ENCODE measurements at places on chromosomes 3 and 15.

- DNase-seq = no peak
These were observed 149.9 kb upstream of the STT3B start for GRCh38 chr3:31382856-31383255.

- no peak for DNase-seq
These were observed 399.1 kb upstream of the TBL1XR1 start for GRCh38 chr3:177596248-177596815.

- DNase-seq = no peak
These were observed 35.9 kb downstream of the OXNAD1 start for GRCh38 chr3:16300881-16301359.

DNA sequence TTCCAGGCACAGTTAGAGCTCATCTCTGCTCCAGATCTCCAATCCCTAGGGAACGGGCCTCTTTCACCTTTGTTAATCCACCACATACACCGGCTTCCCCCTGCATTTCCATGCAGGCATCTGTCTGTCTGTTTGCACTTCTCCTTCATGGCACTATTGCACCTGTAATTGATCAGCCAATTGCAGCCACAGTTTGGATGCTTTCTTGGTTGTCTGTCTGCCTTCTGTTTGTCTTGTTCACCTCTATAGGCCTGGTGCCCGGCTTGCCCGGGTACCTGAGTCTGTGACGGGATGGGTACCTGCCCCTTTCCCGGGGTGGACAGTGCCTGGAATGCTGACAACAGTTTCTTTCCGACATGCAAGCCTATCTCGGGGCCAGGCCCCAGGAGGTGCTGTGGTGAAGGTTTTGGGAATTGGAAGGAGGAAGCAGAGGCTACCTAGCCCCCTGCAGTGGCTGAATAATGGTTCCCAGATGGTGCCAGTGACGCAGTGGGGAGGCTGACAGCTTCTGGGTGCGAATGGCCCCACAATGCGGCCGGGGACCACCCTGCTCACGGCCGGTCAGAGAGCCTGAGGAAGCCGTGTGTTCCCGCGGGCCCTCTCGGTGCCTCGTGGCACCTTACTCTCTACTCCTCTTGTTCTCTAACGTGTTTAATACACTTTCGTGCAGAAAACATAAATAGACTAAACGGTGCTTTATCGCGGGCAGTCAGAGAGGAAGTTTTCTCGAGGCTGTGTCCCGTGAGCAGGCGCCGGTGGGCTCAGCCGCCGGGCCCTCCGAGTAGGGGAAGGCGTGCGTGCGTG is 31.3 kb upstream of the RAB6B start:
- no peak for DNase-seq

- no peak for DNase-seq
These were observed 271.0 kb downstream of the PDZRN3 start for GRCh38 chr3:73353649-73354217.

DNA sequence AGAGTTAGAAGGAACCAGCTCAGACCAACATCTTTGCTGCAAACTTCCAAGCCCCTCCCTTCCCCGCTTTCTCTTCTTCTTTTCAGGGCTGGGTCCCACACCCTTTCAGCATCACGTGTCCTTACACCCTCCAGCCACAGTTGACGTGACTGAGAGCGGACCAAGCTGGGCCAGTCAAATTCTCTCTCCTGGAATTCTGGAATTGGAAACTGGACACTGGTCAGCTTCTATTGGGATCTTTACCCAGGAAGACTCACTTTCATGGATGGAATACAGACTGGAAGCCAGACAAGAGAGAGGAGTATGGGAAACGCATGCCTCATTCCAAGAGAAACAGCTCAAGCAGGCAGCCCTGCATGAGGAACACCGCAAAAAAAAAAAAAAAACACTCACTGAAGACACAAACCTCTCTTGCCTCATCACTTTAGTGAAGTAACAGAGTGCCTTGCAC is 12.4 kb upstream of the TPM1 start:
- DNase-seq = no peak

GRCh38 chr15:22958487-22959280 is 21.5 kb downstream of the CYFIP1 start:
- DNase-seq = no peak

DNA sequence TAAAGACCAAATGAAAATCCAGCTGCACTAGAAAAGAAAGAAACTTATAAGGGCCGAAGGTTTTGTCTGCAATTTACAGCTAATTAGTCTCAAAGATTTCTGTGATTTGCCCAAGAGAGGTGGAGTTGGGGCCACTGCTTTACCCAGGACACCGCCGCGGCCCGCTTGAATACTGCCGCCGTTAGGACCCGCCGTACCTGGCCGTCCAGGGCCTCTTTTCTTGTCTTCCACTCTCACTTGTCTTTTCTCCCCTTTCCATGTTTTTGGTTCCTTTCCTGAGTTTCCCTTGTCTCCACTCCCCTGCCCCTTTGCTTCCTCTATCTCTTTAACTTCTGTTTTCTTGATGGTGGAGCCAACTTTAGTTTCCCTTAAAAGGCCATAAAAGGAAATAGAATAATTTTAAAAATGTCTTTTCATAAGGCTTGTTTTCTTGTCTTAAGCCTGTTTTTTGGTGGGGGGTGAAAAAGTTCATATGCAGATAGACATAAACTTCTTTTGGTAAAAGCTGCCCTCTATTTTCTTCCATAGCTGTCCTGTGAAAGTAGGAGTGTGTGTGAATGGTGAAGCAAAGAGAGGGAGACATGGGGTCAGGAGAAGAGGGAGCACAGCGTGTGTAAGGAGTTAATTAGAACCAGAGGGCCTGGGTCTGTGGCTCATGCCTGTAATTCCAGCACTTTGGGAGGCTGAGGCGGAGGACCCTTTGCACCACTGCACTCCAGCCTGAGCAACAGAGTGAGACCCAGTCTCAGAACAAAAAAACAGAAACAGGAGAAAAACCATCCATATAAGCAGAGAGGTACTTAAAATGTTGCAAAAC is 16.0 kb upstream of the CCNL1 start:
- no peak for DNase-seq

DNA sequence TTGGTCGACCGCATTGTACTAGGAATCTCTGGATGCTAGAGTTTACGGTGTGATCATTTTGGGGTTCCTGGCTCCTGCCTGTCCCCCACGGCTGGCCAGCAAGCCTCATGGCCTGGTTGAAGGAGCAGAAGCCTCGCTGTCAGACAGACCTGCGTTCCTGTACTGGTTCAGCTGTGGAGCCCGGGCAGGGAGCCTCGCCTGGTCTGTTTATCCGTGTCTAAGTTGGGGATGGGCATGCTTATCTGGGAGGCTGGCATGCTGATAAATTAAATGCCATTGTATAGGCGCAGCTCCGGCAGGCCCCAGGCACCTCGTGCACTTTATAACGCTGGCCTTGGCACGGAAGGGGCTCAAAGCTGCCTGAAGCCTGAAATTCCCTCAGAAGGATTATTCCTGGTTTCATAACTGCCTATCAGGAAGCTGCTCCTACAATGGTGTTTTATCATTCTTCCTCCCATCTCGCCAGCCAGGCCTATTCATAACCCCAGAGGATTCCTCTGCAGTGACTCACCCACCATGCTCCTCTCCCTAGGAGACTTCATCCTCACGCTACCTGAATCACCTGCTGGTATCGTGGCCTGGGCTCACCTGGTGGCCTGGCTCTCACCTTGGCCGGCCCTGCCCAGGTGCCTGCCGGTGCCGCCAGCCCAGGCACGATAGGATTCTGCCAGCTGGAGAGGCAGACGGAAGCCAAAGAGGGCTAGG is 110.9 kb downstream of the ASB7 start:
- no peak for DNase-seq

DNA sequence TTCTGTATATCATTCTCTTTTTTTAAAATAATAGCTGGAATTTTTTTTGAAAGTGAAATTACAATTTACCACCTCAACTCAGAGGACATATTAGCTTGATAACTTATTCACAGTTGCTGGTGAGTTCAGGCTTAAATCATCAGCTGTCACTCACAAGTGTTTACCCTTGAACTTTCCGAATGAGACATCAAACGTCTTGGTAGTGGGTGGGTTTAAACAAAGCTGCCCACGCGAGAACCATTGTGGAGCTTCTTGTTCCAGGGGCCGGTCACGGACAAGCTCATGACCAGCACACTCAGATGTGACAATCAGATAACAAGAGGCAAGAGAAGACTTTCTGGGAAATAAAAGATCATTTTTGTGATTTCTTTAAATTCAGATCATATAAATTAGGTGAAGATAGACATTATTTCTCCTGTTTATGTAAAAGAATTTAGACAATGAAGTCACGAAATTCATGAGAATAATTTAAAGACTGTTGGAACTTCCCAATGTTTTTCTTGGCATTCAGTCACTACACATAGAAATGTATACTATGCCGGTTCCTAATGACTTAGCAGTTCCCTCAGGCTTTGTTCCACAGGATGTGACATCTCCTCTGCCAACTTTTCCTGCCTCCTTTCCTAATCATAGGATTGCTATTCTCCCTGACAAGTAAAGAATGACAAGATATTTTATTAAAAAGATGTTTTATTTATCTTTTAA is 29.3 kb downstream of the BTD start:
- DNase-seq = no peak

DNA sequence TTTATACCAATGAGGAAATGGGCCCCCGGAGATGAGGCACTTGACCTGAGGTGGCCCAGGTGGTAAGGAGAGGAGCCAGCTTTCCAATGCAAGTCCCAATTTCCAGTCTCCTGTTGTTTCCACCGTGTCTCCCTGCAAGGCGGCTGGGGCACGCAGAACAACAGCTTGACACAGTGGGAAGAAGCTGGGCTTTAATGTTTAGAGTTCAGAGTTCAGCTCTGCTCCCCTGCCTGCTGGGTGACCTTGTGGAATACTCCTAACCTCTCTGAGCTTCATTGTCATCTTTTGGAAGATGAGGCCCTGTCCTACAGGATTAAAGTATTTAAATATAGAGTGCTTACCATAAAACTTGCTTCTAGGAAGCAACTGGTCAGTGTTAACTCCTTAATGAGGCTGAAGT is 80.3 kb downstream of the SMAD3 start:
- DNase-seq = no peak

DNA sequence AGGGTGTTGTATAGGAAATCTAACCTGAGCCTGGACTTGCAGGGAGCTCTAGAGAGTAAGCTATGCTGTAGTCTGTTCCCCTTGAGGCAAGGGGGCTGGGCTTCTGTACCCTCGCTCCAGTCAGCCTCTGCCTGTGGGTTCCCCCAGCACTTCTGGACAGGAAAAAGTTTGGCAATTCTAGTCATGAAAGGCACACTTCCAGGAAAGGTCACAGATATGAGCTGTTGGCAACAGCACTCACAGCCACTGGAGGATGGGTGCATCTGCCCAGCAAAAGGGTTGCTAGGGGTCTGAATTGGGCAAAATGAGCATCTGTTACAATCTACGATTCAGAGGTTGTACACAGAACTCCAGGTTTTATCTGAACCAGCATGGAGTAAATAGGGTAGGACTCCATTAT is 281.2 kb downstream of the ERC2 start:
- DNase-seq = no peak

DNA sequence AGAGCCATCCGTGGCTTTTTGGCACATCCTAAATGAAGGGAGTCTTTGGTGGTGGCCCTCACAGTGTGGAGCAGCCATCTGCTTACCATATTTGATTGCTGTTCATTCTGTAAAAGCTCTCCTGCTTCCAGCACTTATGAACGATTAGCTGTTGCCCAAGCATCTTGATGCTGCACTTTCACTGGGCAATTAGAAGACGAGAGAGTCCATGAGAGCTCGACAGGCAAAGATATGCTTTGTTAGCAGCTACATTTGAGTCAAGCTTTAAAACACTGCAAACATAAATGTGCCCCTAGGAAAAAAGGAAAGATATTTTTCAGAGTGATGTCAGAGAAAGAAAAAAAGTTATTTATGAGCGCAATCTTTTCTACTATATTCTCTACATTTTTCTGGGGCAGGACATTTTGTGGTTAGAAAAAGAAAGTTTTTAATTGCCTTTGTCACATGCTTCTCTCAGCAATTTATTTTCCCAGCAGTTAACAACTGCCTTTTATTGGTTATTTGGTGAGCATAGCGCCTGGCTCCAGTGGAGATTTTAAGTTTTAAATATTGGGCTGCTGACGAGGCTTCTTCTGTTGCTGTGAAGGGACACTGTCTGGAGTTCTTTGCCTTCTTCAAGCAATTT is 468.4 kb downstream of the C3orf38 start:
- no peak for DNase-seq

- DNase-seq = no peak
These were observed 1.2 kb downstream of the NR2C2 start for GRCh38 chr3:14948609-14949038.

DNA sequence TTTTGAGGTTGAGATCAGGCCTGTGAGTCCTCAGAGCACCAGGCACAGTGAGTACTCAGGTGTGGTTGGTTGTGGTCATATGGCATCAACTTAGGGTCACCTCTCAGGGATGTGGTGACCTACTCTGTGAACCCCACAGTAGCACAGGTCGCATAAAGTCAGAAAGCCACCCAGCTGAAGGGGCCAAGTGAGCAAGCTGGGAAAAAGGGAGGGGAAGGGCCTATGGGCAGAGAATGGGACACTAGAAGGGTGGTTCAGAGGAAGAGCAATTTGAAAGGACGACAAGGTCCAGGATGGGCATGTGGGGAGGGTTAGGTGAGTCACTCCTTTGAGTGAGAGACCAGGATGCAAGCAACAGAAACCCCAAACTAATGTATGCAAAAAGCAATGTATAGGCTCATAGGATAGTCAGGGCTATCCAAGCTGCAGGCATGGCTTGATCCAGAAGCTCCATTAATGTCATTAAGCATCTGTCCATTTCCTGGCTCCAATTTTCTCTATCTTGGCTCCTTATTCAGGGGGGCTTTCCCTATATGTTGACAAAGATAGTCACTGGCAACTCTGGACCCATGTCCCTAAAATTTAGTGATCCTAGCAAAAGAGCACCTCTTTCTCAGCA is 33.5 kb downstream of the HMCES start:
- no peak for DNase-seq

- no peak for DNase-seq
These were observed 2.8 kb downstream of the SCAANT1 start for GRCh38 chr3:63909431-63909830.

DNA sequence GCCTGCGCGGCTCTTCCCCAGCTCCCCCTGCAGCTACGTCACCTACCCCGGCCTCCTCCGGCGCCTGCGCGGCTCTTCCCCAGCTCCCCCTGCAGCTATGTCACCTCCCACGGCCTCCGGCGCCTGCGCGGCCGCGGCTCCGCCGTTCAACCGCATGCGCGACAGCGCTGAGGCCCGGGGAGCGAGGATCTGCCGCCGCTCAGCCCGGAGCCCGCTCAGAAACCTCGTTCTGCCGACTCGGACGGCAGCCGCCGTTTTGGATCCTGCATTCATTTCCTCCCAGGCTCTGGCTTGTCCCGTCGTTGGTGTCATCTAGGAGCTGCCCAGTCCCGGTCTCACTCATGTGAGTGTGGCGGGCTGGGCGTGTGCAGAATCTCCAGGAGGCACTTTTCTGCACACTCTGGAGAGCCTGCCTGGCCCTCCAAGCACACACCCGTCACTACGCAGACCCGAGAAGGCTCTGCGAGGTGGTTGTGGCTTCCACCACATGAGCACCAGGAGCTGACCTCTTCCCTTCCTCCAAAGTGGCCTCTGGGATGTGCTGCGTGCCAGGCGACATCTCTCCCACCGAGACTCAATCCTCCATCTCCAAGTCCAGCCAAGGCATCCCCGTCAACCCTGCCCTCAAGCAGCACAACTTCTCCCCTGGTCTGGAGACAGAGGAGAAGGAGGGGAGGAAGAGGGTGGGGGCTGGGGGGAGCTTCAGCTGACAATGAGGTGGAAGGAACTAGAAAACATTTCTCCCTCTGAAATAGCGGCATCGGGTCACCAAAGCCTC is 165.3 kb downstream of the CHSY1 start:
- no peak for DNase-seq

GRCh38 chr3:13352621-13353131 is 67.4 kb downstream of the NUP210 start:
- no peak for DNase-seq

GRCh38 chr3:32992310-32992686 is 40.9 kb downstream of the CCR4 start:
- DNase-seq = no peak

- DNase-seq = no peak
These were observed 62.0 kb downstream of the TCF12 start for GRCh38 chr15:56980473-56980872.

Measured in stimulated activated CD4-positive, alpha-beta T cell treated with anti-CD3 and anti-CD28 coated beads, TNF-alpha, amount 100 ng/mL, for 4 hours (primary cell).